ENCODE measurements at places on chromosomes 6 and 20.

DNA sequence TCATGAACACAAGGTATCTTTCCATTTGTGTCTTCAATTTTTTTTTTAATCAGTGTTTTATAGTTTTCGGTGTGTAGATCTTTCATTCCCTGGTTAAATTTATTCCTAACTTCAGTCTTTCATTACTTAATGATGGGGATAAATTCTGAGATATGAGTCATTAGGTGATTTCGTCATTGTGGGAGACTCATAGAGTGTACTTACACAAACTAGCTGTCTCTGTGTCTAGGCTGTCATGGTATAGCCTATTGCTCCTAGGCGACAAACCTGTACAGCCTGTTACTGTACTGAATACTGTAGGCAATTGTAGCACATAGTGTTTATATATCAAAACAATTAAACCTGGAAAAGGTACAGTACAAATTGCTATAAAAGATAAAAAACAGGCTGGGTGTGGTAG, 42.1 kb downstream of the SMAP1 start:
- no peak for DNase-seq

DNA sequence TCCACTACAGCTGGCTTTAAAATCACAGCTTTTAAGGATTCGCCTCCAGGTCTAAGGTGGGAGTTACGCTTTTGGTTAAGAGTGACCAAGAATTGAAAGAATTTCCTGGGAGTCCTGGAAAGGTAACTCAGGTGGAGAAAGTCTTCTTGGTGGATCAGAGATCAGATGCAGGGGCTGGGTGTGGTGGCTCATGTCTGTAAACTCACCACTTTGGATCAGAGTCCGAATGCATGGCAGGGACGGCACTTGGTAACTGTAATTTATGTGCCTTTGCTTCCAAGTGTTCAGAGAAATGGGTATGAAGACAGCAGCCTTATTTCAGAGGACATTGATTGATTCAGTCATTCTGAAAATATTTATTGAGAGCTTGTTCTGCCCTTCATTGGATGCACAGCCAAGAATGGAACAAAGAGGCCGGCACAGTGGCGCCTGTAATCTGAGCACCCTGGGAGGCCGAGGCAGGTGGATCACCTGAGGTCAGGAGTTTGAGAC, 18.0 kb upstream of the JARID2 start:
- no peak for DNase-seq

- DNase-seq = no peak
These were observed 42.0 kb downstream of the BCAS1 start for GRCh38 chr20:54028276-54029011.

DNA sequence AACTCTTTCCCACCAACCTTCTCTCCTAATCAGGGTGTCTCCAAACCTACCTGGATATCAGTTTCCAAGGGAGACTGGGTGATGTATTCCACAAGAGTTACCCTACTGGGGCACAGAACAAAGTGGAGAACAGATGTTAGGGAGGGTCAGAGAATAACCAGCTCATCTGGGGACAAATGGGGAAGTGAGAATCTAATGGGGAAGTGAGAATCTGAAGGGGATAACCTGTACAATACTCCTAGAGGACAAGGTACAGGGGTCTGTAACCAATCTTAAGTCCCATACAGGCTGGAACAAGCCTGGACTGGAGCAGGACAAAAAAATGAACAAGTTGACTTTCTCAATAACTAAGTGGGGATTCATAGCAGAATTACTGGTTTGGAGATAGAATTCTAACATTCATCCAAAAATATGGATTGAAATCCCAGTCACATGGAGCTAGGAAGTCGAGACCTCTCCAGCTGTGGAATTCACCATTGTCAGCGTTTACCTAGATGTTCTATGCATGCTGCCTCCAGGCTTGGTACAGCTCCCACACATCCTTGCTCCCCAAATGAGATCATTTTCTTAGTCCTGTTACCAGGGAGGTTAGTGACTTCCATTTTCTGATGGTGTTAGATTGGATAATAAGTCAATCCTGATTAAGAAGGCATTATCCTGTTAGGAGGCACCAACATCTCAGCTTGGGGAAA, 214.8 kb upstream of the MOCS1 start:
- DNase-seq = no peak

DNA sequence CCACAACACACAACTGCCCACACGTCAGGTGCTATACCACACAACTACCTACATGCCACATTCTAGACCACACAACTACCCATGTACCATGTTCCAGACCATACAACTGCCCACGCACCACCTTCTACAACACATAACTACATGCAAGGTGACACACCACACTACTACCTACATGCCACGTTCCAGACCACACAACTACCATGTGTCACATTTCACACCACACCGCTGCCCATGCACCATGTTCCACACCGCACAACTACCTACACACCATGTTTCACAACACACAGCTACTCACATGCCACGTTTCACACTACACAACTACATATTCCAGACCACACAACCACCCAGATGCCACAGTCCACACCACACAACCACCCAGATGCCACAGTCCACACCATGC, 19.8 kb downstream of the THBS2 start:
- no peak for DNase-seq

DNA sequence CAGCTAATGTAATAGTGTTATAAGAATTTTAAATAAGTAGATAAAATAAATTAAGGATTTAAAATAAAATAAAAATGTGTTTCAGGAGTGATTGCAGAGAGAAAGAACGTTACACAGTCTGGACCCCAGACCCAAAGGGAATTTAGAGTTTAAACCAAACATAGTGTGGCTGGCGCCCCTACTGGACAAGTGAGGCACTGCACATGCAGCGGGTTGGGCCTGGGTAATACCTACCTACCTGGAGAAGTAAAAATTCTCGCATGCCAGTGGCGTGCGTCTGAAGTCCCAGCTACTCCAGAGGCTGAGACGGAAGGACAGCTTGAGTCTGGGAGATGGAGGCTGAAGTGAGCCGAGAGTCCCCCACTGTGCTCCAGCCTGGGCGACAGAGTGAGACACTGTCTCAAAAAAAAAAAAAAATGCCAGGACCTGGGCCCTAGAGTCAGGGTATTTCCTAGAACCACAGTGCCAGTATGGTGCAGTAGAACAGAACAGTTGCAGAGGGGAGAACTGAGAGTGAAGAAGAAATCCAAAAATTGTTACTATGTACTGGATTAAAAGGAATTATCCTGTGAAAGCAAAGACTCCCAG, 71.4 kb upstream of the TCF21 start:
- DNase-seq = no peak

GRCh38 chr20:48984575-48985219, 61.4 kb upstream of the CSE1L start:
- DNase-seq = no peak

DNA sequence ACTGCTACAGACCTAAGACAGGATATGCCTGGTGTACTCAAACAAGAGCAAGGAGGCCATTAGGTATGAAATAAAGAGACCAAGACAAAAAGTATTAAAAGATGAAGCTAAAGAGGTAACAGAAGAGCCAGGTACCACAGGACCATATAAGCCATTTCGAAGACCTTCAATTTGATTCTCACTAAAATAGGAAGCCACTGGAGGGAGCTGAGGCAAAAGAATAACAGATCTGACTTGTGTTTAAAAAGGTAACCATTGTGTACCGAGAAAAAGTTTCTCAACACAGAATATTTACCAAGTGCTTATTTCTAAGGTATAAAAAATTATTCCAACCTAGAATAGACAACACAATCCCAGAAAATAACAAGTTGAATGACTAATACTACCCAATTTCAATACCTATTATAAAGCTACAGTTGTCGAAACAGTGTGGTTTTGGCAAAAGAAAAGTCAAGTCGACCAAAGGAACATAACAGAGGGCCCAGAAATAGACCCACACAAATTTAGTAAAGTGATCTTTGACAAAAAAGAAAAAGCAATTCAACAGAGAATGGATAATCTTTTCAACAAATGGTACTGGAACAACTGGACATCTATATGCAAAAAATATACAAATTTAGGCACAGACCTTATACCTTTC, 125.3 kb upstream of the DST start:
- DNase-seq = no peak

- DNase-seq = no peak
These were observed 74.1 kb downstream of the PLEKHG1 start for GRCh38 chr6:150673720-150674346.

DNA sequence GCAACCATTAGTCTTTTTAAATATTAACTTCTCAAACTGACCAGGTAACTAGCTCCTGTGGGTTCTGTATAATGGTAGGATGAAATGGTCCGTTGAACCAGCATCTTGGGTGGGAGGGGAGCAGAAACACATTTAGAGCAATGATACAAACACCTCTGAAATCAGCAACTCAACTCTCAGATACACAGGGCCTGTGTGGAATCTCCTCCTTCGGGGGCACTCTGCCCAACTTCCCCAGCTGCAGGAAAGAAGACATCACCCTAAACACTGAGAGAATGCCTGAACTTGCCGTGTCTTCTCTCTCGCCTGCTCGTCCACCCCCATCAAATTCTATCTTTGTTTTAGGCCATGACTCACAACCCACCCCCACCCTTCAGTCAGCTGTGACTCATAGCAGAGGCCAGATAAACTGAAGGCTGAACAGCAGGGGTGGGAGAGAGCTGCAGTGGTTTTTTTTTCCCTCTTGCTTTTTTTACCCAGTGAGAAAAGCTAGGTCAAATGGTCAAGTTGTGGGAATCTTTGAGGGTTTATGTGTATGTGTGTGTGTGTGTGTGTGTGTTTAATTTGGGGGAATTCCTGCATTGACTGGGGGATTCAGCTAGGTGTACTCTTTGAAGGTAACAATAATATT, 593.4 kb upstream of the JAG1 start:
- no peak for DNase-seq

GRCh38 chr6:14166839-14167238, 49.3 kb downstream of the CD83 start:
- DNase-seq = no peak

- no peak for DNase-seq
These were observed 43.4 kb downstream of the QKI start for GRCh38 chr6:163457637-163458561.

GRCh38 chr6:147395158-147395557, 113.3 kb upstream of the SAMD5 start:
- DNase-seq = no peak

- DNase-seq = no peak
These were observed 11.7 kb downstream of the TSHZ2 start for GRCh38 chr20:52983726-52984450.

- no peak for DNase-seq
These were observed 4.4 kb downstream of the PARD6B start for GRCh38 chr20:50735813-50736212.

DNA sequence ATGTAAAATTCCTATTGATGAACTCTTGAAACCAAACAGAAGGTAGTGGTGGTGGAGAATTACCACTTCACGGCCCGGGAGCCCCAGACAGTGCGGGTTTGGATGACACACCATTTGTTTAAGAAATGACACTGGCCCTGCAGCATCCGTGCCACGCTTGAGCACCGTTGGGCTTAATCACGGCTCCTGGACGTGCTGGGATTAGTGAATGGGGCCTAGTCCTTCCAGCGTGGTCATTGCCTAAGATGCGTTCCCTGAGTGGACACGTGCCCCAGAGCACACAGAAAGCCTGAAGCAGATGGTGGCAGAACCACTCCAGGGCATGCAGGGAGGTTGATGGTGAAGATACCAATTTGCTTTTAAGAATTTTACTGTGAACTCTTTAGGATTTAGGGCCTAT, 14.5 kb downstream of the STX16 start:
- DNase-seq = no peak

GRCh38 chr6:42179945-42180313, 6.8 kb downstream of the GUCA1A start:
- no peak for DNase-seq

DNA sequence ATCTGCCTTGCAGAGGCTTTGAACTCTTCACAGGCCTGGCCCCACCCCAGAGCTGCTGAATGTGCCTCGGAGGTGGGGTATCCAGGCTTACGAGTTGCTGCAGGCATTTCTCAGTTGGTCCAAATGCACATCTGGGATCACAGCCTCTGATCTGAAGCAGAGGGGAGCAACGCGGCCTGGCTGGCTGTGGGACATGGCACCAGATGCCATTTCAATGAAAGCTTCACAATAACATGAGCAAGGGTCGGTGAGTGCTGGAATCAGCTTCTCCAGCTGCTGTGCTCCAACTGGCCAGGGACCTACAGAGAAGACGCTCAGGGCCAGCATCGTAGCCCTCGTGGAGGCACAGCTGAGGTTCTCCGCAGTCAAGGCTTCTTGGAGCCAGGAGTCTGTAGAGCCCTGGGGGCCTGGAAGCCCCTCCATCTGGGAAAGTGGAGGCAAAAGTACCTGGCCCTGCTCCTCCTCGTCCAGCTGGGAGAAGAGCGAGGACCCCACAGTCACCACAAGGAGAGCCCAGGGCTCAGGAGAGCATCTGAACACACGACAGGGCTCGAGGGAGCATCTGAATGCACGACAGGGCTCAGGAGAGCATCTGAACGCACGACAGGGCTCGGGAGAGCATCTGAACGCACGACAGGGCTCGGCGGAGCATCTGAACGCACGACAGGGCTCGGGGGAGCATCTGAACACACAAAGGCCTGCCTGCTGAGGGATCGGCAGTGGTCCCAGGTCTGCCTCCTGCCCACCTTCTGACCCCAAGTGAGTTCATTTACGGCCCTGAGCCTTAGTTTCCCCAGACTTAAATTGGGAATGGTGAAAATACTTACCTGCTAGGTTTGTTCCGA, 165.2 kb downstream of the DLL1 start:
- DNase-seq = no peak

DNA sequence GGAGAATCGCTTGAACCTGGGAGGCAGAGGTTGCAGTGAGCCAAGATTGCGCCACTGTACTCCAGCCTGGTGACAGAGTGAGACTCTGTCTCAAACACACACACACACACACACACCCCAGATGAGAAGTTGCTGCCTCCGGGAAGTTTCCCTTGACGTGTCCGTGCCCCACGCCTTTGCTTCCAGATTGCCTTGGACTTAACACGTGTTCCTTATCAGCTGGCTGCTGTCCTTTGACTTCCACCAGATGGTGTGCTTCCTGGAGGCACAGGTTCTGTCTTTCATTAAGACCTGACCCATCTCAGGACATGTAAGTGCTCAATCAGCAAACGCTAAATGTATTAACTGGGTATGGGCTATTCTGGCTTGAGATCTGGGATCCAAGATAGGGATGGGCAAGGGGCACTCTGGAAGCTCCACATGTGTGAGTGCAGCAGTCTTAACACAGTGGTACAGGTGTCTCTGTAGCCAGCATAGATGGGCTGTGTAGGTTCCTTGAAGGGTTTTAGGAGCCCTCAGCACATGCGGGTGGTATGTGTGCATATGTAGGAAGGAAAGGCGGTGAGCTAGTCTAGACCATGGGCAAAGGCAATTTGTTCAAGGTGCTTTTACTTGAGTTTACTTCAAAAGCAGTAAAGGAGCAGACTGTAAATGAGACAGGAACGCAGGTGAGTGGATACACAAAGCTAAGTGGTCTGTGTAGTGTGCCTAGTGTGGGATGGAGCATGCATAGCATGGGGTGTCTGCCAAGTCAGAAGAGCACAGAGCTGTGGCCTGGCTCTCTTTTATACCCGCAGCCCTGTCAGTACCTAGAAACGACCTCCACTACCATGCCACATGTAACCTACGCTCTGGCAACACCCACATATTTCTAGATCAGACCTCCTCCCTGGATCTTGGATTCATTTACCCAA, 11.6 kb downstream of the PIGT start:
- no peak for DNase-seq
